ENCODE measurements at places on chromosomes 1 and 21.

DNA sequence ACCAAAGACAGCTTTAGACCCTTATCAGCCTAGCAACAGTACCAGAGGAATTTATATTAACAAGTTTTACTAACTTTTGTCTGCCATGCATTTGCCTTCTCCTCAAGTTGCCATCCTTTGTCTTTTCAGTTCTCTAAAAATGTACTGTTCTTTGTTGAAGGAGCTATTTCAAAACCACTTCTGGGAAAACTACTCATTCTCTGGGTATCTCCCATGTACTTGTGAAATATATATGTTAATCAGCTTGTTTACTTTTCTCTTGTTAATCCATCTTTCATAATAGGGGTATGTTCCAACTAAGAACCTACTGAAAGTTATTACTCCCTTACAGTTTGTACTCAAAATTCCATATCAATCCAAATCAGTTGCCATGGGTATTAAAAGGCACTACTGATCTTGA, 16.3 kb downstream of the DPYD start:
- peak; percentile 87 for DNase-seq

DNA sequence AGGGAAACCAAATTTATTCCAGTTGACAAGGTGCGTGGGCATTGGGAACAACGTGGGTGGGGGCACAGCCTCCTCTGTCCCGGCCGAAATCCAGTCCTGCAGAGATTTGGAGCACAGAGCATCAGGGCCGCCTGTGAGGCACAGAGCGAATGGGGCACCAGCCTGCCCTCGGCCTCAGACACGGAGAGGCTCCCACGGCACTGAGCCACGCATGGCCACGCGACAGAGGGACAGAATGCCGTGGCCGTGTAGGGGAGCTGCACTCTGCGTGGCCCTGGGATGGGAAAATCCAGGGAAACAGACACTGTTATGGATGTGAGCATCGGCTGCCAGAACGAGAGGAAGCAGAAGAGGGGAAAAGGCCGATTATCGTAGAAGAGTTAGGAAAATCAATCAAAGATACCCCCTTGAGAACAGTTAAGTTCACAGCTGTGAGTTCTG, 13.5 kb upstream of the C1orf159 start:
- no peak for DNase-seq

GRCh38 chr21:41834252-41834925, 44.8 kb downstream of the PRDM15 start:
- DNase-seq, result no peak

DNA sequence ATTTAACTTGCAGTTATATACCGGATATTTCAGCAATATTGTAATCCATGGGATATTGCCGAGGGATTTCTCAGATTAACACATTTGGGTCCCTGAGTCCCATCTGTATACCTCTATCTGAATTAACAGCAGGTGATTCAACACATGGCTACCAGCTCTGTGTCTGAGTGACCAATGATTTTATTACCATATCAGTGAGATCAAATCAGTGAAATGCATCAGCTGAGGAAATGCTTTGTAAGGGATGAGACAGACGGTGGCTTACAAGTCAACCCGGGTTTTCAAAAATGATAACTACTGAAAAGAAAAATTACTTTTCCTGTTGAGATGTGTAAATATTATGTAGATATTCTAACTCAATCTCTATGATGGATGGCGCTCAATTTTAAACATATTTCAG, 504.1 kb upstream of the PKN2 start:
- no peak for DNase-seq

- DNase-seq, result peak; percentile 85
These were observed 243.2 kb upstream of the RAB4A start for GRCh38 chr1:229027622-229028182.

Data from iris pigment epithelial cell (primary cell).